ENCODE measurements at places on chromosomes 4 and X. TPM values are rescaled to one million over a fixed set of nuclear protein-coding genes. Genes with fewer than 3 reads are reported as not detected.

The ARHGEF6 gene
- total RNA-seq, result 18.6 TPM

The BCAP31 gene
- 114 TPM for total RNA-seq

The RHOXF2B gene
- not detected for total RNA-seq

The RIBC1 gene
- 0.54 TPM for total RNA-seq

The CXCL8 gene
- 4.0 TPM for total RNA-seq

The MAGEB2 gene
- total RNA-seq, result not detected

The GPC3 gene
- not detected for total RNA-seq

The ZBTB33 gene
- total RNA-seq, result 18.4 TPM

The HMX1 gene
- total RNA-seq, result not detected

The GPRASP1 gene
- total RNA-seq, result 5.0 TPM

The CRLF2 gene
- 0.11 TPM for total RNA-seq

The PNMA6F gene
- total RNA-seq, result not detected

The USP51 gene
- 3.5 TPM for total RNA-seq

The SATL1 gene
- total RNA-seq, result not detected

The FAM200B gene
- total RNA-seq, result 33.7 TPM

The BGN gene
- 154 TPM for total RNA-seq

The ETDA gene
- not detected for total RNA-seq

The NLGN3 gene
- 0.26 TPM for total RNA-seq

The SOWAHD gene
- 0.32 TPM for total RNA-seq

The SLC10A6 gene
- total RNA-seq, result 0.11 TPM
